ENCODE measurements at places on chromosomes 1 and 21.
A peak's percentile ranks its signal among the peaks of the same experiment; 100 is the strongest.

DNA sequence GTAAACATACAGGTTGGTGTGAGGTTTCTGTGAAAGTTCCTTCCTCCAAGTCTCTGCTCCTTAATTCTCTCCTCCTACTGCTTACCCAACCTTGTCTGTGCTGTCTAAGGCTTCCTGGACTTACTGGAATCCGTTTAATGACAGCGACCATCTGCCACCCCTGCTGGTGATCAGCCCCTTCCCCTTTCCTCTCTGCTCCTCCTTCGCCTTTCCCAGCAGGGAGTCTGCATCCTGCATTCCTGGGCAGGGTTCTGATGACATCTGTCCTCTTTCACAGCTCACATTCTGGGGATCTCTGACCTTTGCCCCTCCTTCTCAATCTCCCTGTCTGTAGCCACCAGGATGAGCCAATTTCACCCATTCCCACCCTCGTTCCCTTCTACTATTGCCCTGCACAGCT, 66.5 kb downstream of the KIRREL1 start:
- DNase-seq: no peak

DNA sequence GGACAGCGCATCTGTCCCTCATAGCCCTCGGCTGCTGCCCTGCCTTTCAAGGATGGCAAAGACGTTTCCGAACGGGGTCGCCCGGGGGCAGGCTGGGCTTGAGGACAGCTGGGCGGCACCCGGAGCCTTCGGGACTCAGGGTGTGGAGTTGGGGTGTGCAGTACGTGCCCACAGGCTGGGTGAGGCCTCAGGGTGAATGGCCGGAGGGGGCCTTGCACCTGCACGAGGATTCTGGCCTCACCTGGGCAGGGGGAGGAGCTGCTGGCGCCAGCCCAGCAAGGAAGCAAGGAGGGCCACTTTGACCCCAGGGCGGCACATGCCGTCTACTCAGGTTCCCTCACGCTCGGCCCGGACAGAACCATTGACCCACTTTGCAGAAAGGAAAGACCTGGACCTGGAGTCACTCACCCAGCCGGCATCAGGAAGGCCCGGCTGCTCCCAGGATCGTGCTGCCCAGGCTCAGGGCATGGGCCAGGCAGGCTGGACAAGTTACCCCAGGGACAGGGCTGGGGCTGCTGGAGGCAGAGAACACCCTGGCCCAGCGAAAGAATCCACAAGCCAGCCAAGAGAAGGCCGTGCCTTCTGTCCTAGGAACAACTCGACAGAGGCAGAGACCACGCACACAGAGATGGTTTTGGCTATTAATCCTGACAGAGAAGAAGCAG, 65.1 kb upstream of the TTC34 start:
- no peak for DNase-seq

DNA sequence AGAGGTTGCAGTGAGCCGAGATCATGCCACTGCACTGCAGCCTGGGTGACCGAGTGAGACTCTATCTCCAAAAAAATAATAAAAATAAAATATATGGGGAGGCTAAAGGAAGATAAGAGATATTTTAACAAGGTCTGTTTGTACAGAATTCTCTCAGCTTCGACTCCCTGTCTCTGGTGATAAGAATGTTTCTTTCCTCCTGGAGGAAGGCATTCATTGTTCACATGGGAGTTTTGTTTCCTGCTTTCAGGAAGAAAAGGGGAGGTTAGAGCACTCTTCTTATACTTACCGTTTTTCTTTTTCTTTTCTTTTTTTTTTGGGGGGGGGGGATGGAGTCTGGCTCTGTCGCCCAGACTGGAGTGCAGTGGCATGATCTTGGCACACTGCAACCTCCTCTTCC, 2.0 kb upstream of the NAXE start:
- no peak for DNase-seq

DNA sequence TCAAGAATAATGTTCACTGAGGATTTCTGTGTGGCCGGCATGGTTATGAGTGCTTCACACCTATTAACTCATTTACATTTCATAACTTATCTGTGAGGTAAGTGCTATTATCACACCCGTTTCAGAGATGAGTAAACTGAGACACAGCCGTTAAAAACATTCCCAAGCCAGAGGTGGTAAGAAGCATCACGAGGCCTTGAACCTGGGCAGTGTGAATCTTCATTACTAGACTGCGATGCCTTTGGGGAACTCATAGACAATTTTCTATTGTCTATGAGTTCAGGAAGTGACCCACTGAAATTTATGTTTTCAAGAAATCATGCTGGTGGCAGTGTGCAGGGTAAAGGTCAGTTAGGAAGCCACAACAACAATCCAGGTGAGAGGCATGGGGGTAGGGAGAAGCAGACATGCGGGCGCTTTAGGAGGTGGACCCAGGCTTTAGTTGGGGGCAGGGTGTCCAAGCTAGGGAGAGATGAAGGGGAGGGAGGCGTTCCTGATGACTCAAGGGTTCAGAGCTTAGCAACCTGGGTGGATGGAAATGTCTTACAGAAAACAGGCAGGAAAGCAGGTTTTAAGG, 14.5 kb downstream of the GNG12 start:
- DNase-seq: no peak

GRCh38 chr1:82446236-82446635, 645.5 kb downstream of the ADGRL2 start:
- DNase-seq: no peak

DNA sequence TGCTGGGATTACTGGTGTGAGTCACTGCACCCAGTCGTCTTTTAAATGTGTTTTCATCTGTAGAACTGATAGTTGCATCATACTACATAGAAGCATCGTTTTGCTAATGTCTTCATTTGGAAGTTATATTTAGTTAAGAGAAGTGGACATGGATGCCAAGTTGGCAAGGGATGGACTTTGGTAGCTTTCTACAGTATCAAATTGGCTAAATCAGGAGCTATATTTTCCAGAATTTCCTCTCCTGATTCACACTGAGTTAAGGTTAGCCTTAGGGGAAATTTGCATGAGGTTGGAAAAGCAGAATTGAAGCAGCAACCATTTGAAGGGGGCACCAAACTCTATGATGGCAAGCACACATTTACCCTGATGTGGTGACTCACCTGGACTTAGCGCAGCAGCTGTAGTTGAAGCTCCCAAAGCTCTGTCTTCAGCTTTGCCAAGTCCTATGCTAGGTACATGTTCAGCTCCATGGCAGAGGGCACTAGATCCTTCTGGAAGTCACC, 43.9 kb downstream of the DUSP10 start:
- no peak for DNase-seq

DNA sequence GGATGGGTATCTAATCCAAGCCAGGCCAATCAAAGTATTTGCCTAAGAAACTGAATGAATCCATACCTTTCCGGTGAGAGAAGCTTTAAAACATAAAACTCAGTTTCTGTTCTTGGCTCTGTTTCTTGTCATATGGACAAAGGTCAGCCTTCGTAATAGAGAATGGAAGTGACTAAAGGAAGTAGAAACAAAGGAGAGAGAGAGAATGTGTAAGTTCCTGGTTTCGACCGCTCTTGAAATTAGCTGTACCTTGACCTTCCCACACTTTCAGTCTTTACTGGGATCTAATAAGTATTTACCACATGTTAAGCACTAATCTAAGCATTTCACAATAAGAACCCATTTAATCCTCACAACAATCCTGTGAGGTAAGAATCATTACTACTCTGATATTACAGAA, 19.6 kb upstream of the CLCA4 start:
- DNase-seq: no peak

DNA sequence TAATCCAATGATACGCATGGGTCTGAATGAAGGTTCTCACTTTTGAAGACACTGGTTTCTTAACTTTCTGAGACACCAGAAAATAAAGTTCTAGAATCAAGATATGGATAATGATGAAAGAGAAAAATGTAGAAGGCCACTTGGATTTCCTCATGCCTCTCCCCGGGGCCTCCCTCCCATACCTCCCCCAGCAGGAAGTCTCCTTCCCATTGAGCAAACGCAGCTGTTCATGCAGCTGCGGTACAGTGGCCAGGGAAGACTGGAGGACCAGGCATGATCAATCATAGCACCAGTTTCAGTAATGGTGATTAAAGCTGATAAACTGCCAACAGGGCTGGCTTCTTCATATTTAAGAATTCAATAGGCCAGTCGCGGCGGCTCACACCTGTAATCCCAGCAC, 10.9 kb upstream of the UBR4 start:
- DNase-seq: no peak

DNA sequence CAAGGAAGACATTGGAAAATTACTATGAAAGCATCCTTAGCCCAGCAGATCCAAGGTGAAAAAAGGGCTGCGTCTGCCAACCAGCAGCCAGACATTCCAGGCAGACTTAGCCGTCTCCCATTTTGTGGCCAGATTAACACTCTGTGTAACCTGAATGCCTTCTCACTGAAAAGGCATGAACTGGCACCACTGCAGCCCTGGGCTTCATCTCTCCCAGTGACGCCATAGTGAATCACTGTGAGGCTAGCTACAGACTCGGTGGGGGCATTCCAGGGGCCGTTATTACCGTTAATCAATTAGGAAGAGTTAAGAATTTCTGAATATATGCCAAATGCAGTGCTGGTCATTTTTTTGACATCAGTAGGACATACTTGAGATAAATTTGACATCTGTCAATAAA, 627.4 kb downstream of the LMO4 start:
- no peak for DNase-seq

DNA sequence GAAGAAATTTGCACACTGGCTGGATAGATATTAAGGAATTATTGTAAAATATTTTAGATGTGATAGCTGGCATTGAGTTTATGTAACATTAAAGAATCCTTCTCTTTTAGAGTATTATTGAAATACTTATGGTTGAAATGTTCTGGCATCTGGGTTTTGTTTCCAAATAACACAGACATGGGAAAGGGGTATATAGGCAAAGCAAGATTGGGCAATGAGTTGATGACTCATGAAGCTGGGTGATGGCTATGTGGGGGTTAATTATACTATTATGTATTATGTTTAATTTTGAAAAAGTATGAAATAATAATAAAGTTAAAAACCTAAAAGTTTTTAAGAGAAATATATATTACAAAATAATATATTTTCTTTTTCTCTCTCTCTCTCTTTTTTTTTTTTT, 12.5 kb upstream of the PTPN14 start:
- no peak for DNase-seq

GRCh38 chr1:145964328-145965118, at the start of the genes ANKRD34A and POLR3GL:
TSS of gene ANKRD34A (minus strand) at chr1:145964575. CDS start at chr1:145961759, 2,816 bp downstream.
TSS of gene POLR3GL (plus strand) at chr1:145964690. CDS start at chr1:145974866, 10,176 bp downstream.
- DNase-seq: peak; percentile 91

- DNase-seq: no peak
These were observed 783 bp upstream of the FCMR start for GRCh38 chr1:206922524-206922923.

DNA sequence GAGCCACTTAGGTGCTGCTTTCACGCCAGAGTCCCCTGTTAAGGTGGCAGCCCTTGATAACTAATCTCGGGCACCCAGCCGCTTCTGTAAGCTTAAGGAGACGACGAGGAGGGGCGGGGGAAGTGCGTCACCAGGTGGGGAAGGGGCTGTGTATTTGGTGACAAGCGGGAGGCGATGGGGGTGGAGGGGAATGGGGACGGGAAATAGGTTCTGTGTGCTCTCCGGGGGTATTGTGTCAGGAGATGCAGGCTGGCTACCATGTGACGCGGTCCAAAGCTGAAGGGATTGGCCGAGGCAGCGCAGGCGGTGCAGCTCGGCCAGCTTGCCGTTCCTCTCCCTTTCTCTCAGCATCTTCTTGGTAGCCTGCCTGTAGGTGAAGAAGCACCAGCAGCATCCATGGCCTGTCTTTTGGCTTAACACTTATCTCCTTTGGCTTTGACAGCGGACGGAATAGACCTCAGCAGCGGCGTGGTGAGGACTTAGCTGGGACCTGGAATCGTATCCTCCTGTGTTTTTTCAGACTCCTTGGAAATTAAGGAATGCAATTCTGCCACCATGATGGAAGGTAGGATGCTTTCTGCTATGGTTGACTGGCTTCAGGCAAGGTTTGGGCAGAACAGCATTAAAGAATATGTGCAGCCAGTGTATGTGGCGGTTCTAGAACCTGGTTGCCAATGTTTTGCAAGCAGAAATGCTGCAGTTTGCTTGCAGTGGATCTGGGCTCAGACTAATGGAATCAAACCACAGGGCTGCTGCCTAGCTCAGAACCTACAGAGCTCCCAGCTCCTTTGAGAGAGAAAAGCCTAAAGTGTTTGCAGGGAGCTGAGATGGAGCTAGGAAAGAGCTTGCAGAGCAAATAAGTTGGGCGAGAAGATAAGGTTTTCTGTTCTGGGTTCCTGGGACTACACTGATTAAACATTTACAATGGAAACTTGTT, at the start of gene SGIP1:
Gene SGIP1 (plus strand): TSS at position 350 of the 937 bp plus-strand sequence. CDS start 206 bp downstream, at position 556.
- DNase-seq: no peak

DNA sequence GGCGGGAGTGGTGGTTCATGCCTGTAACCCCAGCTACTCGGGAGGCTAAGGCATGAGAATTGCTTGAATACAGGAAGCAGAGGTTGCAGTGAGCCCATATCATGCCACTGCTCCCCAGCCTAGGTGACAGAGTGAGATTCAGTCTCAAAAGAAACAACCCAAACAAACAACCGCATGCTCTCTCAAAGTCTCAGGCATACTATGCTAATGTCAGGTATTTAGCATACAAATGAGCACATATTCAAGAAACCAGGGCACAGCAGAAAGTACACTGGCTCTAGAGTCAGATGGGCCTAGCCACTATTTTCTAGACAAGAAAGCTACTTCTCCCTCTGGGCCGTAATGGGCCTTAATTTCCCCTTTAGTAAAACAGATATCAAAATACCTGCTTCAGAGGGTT, 55.0 kb downstream of the ELAVL4 start:
- no peak for DNase-seq

GRCh38 chr1:169858467-169858866, 35.2 kb downstream of the SCYL3 start:
- DNase-seq: no peak

- DNase-seq: no peak
These were observed 7.7 kb upstream of the CLCA1 start for GRCh38 chr1:86460998-86461397.

DNA sequence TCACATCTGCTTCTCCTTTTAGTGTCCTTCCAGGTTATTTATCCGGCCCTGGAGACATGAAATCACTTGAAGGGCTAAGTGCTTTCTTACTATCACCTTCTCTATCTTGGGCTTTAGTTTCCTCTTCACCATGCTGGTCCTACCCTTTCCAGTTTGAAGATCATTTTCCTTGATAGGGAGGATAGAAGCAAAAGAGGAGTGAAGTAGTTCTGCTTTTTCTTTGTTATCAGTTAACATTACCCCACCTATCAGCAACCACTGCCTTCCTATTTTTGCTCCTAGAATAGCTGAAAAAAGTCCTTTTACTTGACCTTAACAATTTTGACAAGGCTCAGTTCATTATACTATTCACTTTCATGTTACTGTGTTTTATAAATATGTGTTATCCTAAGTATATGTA, 19.4 kb downstream of the RGL1 start:
- no peak for DNase-seq

- no peak for DNase-seq
These were observed 22.7 kb downstream of the SLX9 start for GRCh38 chr21:44962403-44962966.

GRCh38 chr1:183368213-183369108, 49.7 kb downstream of the NMNAT2 start:
- no peak for DNase-seq

GRCh38 chr1:49424782-49425181, 599.0 kb downstream of the AGBL4 start:
- no peak for DNase-seq

GRCh38 chr1:32199043-32199716, 1.2 kb upstream of the CCDC28B start:
- no peak for DNase-seq

DNA sequence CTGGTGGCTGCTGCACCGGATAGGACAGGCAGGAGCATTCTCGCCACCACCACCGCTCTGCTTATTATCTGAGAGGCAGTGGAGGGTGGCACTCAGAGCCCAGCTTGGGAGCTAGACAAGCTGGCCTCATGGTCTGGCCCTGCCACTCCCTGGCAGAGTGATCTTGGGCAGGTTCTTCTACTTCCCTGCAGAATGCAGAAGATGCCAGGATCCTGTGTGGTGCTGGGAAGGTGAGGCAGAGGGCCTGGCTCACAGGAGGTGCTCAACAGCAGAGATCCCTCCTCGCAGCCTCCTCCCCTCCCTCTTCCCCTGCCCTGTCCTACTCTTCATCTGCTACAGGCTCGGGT, 60.4 kb downstream of the ARHGEF10L start:
- DNase-seq: no peak
